AG04449 (cell line): ENCODE measurements at places on chromosomes 4 and X.

GRCh38 chr4:81429607-81430006, 42.1 kb downstream of the RASGEF1B start:
- no peak for DNase-seq

DNA sequence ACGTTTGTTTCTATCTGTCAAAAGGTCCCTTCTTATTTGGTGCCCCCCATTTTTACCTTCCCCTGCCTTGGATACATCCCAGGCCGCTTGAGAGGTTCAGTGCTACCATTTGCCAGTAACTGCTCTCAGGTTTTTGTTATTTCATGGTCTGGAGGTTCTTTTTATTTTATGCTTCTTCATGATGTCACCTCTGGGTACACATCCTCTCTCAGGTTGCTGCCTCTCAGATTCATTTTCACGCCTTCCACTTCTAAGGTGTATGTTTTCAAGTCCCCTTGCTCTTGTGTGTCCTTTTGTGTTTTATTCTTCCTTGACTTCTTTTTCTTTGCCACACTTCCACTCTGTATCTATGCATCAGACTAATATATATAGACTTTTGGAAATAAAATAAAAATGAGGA, 640.1 kb upstream of the AADAT start:
- DNase-seq, result no peak

- DNase-seq, result no peak
Observed at GRCh38 chr4:23005691-23006090, 313.0 kb downstream of the GBA3 start.

- no peak for DNase-seq
Observed at GRCh38 chrX:152155766-152156310, 17.5 kb upstream of the MAGEA10 start.

- no peak for DNase-seq
Observed at GRCh38 chr4:89152972-89153371, 41.6 kb downstream of the TIGD2 start.

DNA sequence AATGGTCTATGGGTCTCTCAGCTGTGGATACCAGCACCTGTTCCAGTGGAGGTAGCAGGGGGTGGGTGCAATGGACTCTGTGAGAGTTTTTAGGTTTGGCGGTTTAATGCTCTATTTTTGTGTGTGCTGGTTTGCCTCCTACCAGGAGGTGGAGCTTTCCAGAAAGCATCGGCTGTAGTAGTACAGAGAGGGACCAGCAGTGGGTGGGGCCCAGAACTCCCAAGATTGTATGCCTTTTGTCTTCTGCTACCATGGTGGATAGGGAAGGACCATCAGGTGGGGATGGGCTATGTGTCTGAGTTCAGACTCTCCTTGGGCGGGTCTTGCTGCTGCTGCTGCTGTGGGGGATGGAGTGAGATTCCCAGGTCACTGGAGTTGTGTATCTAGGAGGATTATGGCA, 557.2 kb upstream of the GRID2 start:
- no peak for DNase-seq

DNA sequence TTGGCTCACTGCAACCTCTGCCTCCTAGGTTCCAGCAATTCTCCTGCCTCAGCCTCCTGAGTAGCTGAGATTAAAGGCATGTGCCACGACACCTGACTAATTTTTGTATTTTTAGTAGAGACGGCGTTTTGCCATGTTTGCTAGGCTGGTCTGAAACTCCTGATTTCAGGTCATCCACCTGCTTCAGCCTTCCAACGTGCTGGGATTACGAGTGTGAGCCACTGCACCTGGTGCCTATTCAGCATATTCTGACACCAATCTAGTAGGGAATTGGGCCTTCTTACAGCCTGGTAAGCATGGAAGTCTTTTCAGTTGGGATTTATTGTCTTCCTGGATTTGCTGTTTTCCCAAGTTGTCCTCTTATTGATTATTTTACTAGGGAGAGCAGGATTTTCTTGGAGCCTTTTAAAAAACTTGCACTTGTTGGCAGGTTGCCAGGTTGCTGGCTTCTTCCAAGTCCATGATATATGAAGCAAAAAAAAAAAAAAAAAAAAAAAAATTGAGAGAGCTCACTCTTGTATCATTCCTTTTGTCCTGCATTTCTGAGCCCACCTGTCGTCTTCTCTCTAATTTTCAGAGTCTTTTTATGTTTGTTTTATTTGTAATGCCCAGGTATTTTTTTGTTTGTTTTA, 43.7 kb downstream of the TMPRSS11E start:
- DNase-seq, result no peak

DNA sequence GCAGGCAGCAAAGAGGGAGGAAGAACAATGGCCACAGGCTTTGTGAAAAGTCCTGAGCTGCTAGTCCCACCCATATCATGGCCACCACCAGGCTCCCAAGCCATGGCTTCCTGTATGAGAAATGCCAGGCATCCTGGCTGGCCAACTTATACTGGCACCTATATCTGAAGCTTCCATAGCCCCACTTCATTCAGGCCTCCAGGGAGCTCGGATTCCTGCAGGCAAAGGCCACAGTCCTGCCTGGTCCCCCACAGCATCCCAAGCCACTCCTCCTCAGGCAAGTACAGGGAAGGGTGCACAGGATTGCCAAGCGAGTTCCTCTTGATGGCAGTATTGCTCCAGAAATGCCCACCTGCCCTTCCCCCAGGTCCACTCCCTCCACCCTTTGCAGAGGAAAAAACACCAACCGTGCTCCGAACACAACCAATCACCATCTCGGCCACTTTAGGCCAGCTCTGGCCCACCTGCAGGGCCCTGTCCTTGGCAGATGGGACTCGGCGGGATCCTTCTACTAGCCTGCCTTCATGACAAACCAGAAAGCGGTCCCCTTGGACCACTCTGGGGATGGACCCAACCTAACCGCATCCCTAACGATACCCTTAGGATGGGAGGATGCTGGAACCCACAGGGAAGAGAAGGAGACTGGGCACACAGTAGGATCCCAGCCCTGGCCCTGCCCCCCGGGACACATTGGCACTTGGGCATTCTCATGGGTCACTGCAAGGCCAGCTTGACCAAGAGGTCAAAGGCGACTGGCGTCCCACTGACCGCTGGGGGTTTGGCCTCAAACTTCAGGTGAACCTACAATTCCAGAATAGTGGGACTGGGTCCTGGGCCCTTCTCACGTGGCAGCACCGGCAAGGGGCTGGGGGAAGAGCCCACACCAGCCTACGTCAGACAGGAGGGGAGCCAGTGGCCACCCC, 220.4 kb upstream of the AGTR2 start:
- DNase-seq, result no peak

DNA sequence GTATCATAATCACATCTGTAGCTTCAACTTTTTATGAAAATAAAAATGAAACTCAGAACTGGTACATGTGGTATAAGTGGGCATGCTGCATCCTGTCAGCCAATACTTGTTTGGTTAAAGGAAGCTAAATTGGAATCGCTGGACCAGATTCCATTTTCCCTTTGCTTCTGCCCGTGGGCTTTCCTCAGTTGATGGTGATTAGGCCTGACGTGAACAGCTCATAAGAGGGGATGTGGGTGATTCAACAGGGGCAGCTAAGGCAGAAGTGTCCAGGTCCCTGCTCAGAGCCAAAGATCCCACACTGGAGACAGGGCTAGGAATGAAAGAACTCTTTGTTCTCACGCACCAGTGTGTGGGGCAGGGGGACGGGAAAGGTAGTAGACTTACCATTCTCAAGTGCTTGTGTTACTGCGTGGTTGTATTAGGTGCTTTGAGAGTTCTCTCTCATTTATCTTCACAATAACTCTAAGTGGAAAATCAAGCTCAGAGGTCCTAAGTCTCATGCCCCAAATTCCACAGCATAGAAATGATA, 63.2 kb upstream of the GUCY1A1 start:
- no peak for DNase-seq

DNA sequence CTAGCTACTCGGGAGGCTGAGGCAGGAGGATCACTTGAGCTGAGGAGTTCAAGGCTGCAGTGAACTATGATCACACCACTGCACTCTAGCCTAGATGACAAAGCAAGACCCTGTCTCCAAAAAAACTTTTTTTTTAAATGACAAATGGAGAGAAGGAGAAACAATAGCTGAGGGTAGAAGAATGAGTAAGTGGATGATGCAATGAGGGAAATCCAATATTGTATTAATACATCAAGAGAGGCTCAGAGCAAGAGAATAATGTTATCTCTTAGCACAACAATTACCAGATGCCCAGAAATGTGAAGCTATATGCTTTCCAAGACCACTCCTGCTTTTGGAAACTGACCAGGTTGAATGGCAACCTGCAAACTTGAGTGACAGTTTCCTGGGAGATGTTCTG, 19.9 kb upstream of the GPR173 start:
- DNase-seq, result no peak

DNA sequence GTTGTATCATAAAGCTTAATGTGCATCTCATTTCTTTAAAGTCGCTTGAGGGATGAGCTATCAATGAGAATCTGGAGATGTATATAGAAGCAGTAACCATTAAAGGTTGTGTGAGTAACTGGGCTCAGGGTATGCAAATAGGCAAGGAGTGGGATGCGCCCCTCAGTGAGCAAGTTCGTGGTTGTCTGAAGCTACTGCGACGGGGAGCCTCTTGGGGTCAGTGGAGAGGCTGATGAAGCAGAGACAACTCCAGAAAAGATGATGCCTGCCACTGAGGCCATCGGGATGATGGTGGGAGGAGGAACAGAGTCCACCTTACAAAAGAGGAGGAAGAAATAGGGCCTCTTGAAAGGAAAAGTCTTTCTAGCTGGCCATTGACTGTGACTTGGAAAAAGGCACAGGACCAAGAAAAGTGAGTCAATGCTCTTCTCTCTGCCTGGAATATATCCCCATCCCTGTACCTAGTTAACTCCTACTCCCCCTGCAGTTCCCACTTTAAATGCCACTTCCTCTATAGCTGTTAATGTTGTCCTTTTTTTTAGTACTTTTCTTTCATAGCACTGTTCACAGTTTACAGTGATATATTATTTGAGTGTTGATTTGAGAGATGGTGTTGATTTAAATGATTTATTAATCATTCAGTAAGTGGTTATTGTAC, 51.4 kb upstream of the LSM6 start:
- no peak for DNase-seq

- DNase-seq, result no peak
Observed at GRCh38 chr4:15550491-15550890, 80.8 kb downstream of the CC2D2A start.

- no peak for DNase-seq
Observed at GRCh38 chr4:111871802-111872201, 273.5 kb upstream of the FAM241A start.

DNA sequence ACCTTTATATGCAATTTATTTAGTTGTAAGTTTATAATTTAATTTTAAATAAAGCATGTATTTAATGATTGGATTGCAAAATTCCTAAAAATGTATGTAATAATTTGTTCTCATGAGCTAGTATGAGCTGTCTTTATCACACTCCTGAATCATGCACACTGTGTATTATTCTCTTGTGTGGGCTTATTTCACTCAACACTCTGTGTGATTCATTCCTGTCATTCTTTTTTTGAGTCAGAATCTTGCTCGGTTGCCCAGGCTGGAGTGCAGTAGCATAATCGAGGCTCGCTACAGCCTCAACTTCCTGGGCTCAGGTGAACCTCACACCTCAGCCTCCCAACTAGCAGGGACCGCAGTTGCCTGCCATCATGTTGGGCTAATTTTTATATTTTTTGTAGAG, 123.1 kb upstream of the SLC34A2 start:
- no peak for DNase-seq
